ENCODE measurements at places on chromosomes 3 and 15.

GRCh38 chr15:70505936-70506912 is 257.1 kb downstream of the UACA start:
- no peak for DNase-seq

DNA sequence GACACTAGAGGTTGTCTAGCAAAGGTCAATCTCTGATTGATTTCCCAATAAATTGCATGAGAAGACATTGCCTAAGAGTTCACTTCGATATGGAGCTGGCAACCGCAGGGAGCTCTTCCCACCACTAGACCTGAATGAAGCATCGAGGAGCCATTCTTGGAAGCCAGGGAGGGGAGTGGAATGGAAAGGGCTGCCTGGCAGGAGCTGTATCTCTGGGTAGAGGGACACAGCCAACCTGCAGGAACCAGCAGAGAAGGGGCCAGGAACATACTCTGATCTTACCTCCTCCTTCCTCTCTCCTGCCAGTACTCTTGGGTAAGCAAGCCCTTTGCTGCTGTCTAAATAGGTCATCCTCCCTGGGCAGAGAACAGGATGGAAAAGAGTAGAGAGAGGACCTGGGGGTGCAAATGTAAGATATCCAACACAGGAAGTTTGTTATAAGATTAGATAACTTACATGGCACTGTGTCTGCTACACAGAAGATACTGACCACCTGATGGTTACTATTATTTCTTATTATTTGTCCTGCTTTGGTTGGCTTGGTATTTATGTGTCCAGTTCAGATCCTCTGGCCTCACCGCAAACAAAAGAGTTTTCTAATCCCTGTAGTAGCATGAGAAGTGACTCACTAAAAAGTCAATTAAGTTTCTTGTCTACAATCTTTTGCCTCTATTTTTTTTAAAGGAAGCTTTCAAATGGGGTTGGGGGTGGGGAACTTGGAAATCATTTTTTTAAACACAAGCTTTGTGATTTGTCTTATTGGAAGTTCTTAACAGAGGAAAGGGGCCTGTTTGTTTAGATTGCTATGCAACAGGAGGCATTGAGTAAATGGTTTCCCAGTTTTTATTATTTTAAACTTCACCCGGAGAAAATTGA is 156.7 kb upstream of the TSC22D2 start:
- DNase-seq = peak; percentile 46

DNA sequence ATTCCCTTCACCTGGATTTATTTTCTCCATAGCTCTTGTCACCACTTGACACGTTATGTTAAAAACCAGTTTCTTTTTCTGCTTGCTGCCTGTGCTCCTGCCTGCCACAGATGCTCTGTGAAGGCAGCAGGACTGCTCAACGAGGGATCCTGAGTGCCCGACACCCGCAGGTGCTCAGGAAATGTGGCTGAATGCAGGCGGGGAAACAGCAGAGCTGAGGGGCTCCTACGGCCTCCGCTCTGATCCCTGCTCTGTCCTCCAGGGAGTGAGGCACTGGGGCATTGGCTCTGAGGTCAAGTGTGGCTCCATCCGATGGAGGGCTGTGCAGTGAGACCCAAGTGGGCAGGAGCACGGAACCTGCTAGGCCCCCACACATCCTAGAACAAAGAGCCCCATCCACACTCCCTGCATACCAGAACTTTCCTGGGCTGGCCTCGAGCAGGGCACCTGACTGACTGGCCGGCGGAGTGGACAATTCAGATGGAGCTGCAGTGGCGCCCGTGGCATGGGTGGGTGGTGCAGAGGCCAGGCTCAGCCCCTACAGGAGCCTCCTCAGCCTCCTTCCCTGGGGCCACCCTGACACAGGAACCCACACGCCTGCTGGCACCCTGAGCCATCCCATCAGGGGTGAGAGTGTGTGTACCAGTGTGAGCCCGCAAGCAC is 27.9 kb downstream of the IQSEC1 start:
- DNase-seq = no peak

- DNase-seq = no peak
These were observed 545.5 kb downstream of the NAALADL2 start for GRCh38 chr3:175404621-175405020.

DNA sequence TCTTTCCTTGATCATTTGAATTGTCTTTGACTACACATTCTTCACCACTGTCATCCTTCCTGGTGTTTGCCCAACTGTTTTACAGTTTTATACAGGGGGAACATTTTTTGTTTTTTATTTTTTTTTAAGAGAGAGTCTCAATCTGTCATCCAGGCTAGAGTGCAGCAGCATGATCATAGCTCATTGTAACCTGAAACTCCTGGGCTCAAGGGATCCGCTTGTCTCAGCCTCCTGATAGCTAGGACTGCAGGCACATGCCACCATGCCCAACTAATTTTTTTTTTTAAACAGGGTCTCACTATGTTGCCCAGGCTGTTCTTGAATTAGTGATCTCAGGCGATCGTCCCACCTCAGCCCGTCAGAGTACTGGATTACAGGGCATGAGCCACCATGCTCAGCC is 222.6 kb downstream of the BBX start:
- DNase-seq = no peak

DNA sequence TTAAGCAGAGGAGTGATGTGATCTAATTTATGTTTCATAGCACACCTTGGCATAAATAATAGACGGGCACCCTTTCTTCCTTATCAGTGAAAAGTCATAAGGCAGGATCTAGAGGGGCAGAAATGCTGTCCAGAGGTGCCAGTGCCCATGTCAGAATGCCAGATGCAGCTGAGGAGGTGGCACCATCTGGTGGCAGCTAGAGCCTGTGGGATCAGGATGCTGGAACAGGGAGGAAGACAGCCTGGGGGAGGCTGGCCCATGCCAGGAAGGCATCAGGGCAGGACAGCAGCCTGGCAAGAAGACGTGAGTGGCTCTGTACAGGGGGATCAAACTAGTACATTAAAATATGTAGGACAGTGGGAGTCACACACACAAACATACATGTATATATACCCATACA is 16.5 kb downstream of the MYH15 start:
- DNase-seq = peak; percentile 55

DNA sequence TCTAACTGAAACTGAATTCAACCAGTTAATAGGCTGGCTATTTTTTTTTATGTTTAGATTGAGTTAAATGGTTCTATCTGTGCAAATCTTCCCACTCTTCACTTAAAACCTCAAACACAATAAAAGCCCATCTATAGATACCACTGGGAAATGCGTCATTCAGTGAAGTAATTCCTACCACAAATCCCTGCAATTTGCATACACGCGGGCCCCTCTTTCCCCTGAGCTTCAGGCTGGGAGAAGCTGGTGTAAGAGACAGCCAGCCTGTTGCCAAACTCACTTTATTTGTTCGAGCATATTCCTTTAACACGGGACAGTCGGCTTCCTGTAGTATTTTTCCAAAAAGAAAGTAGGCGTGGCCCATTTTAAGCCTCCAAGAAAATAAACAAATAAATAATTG is 26.0 kb upstream of the MCTP2 start:
- DNase-seq = no peak

GRCh38 chr3:12479919-12480427 is 4.3 kb upstream of the TSEN2 start:
- no peak for DNase-seq

DNA sequence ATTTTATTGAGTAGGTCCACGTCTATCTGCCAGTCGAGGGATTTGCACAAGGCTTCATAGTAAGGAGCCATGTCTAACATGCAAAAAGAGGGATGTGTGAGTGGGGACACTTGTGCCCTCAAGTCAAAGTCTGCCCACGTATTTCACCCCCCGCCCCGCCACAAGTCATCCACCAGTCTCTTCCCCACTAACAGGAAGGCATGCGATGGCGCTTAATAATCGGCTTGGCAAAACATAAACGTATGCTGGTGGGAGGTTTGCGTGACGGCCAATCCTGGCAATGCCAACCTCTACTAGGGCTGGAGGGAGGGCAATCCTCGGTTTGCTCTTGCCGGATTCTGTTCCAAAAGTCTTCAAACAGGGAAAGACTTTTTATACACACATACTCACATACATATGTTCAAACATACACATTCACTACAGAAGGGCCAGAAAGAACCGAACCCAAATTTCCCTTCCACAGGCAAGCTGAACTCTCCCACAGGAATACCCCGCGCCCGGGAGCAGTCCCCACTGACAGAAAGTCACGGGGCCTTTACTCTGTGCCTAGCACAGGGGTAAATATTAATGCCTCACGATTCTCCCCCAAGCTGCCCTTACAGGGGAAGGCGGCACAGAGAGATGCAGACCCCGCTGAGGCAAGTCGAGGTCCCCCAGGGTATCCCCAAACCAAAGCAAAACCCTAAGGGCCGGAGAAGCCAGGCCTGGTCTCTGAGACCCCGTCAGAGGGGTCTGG is 675 bp downstream of the PSMD6 start:
- DNase-seq = peak; percentile 30

GRCh38 chr15:27706300-27706699 is 392.8 kb downstream of the OCA2 start:
- DNase-seq = no peak

DNA sequence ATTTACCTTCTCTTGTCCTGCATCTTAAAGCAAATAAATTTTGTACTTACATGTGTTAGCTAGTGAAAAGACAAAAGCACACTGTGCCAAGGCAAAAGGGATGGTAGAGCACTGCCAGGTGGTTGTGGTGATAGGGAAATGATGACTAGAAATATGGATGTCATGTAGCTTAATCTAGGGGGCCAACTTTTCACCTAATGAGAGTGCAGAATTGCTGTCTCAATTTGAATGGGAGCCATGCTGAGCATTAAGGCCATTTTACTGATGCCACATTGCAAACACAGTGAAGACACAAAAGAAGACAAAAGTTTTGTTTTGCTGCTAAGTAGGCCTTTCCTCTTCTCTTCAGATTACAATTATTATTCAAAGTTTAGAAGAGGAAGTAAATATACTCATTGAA is 274.7 kb downstream of the PDCD6IP start:
- no peak for DNase-seq

- no peak for DNase-seq
These were observed 573.3 kb downstream of the MCTP2 start for GRCh38 chr15:94804613-94805012.

DNA sequence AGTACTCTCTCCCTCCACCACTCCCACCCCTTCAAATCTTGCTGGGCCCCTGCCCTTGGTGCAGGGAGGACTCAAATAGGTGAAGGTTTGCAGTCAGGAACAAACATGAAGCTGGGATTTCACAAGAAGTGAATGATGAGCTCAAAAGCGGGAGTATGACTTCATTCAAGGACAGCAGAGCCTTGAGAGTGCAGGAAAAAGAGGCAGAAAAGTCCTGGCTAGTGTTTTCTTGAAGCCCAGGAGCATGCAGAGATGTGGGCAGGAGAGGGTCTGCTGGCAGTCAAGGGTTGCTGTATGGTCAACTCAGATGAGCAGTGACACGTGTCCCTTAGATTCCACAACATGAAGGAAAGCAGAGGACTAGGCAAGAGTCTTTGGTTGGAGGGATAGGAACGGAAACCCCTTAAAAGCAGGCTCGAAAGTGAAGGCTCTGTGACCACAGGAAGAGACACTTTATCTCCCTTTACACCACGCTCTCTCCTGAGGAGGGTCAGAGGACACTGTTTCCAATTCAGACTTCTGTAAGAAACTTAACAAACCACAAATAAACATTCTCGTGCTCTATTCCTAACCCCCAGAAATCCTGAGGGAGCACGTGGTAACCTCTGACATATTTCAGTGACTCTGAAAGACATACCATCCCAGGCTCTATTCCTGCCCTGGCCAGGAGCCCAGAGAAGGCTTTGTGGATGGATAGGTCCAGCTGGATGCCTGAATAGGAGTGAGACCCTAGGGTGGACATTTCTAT is 168.0 kb upstream of the NDN start:
- DNase-seq = no peak

DNA sequence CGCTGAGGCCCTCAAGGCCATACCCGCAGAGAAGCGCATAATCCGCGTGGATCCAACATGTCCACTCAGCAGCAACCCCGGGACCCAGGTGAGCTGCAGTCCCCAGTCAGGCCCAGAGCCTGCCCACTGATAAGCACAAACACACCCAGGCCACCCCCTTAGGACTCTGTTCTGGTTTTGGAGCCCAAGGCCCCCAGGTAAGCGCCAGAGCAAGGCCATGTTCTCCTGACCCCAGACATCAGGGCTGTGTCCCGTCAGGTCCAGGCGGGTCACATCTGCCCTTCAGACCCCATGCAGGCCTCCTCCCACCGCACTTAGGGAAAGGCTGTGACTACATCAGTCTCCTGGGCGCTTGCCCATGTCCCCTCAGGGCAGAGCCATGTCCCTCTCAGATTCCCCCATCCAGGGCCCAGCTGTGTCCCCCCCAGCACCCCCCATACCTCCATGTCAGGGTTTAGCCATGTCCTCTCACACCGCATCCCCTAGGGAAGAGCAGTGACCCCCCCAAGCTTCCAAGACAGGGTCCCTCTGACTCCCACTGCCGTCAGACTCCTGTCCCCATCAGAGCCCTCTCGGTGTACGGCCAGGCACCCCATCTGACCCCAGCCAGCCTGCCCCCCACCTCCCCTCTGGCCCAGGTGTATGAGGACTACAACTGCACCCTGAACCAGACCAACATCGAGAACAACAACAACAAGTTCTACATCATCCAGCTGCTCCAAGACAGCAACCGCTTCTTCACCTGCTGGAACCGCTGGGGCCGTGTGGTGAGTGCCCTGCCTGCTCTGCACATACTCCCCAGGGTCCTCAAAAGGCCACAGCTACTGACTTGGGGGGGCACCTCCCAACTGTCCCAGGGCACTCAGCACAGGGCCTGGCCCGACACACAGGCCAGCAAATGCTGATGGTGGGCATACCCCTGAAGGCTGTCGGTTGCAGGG is 1.6 kb downstream of the PARP3 start:
- no peak for DNase-seq

GRCh38 chr15:88635318-88635717 is 3.5 kb upstream of the ISG20 start:
- DNase-seq = no peak

GRCh38 chr3:9396301-9396631 is 1.1 kb upstream of the SETD5 start:
- peak; percentile 69 for DNase-seq

DNA sequence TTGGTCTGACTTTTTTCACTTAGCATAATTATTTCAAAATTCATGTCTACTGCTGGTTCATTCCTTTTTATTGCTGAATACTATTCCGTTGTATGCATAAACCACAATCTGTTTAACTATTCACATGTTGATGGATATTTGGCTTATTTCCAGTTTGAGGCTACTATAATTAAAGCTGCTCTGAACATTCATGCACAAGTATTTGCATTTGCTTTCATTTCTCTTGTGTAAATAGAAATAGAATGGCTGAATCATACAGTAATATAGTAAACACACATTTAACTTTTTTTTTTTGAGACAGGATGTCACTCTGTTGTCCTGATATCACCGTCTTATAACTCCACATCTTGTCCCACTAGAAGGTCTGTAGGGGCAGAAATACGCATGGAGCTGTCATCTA is 57.3 kb downstream of the NMNAT3 start:
- DNase-seq = no peak

GRCh38 chr3:126496894-126497850 is 20.4 kb downstream of the UROC1 start:
- no peak for DNase-seq

DNA sequence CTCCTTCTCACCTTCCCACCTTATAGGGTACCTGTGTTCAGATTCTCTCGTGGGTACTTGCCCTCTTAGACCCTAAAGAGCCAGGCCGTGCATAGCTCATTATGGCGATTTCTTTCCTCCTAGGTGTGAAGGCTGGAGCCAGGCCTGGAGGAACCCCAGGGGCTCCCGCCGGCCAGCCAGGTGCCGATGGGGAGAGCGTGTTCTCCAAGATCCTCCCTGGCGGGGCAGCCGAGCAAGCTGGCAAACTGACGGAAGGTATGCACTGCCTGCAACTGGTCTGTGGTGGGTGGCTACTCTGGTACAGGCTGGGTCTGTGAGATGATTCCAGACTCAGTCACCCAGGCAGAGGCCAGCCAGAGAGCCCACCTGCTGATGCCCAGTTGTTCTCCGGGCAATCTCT is 9.9 kb upstream of the APEH start:
- no peak for DNase-seq

- no peak for DNase-seq
These were observed 35.8 kb downstream of the ABHD5 start for GRCh38 chr3:43726521-43726920.

Measured in NCI-H2081 (cell line).